ENCODE measurements at places on chromosomes 1 and 21.
A peak's percentile ranks its signal among the peaks of the same experiment; 100 is the strongest.

GRCh38 chr1:168472223-168472622 is 71.6 kb downstream of the XCL2 start:
- no peak for DNase-seq

DNA sequence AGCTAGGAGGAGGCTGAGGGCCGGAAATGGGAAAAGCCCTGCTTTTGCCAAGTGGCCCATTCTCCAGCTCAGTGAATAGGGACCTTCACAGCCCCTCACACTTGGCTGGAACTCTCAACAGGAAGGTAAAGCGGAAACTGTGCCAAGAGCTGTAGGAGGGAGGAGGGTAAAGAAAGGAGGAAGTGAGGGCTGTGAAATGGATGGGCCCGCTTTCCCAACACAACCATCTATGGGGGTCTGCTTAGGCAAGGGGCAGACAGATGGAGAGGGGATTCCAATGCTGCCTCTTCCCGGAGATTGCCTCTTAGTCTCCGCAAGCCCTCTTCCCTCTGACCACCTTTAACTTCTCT is 5.2 kb downstream of the INKA2 start:
- DNase-seq: peak; percentile 81

DNA sequence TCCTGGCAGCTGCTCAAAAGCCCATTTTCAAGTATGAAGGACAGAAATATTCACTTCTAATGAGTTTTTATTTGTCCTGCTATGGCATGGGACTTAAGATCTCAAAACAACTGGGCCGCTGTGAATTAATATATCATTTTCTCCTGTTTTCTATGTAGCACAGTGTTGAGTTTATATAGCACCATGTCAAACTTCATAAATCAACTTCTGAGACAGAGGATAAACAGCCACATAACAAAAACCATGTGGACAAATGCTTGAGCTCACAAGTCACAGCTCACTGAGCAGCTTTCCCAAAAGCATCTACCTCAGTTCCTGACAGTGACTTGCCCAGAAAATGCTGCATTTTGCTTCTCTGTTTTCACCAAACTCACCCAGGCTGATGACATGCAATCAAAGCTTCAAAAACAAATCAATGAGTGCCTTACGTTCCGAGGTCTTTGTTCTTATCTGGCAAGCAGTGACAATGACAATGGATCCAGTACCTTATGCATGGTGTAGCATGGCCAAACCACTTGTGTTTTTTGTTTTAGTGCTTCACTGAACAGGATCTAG is 722.6 kb downstream of the LRRIQ3 start:
- no peak for DNase-seq

GRCh38 chr1:25779894-25780293 is 20.1 kb upstream of the SELENON start:
- DNase-seq: no peak

DNA sequence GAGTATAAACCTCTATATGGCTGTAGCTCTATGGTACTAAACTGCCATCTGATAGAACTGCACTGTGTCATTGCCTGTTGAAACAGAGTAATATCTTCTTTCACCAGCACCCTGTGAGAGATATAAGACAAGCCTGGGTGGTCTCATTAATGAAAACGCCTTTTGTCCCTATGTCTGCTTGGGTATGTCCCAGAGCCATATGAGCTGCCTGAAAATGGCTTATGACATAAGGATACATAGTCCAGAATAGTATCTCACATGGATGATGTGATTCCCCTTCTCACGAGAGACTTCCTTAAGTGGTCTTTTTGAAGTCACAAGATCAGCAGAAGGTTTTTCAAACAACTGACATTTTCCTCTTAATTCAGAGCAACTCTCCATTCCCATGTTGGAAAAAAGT is 7.3 kb upstream of the TMCC2 start:
- no peak for DNase-seq

DNA sequence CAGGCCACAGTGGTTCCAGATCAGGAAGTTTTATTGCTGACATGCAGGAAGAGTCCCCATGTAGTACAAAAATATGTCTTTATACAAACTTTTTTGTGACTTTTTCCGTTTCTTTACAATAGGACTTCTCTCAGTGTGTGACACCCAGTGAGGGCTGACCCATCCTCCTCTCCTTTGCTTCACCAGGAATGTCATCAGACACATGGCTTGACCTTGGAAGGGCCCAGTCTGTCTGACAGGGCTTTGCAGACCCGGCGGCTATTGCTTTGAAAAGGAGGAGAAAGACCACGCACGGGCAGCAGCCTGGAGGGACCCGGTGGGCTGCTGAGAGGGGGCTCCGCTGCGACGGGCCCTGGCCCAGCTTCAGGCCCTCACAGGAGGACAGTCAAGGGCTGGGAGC is 16.2 kb upstream of the EVA1B start:
- DNase-seq: no peak

GRCh38 chr1:109657395-109657794 is 1.5 kb downstream of the GSTM4 start:
- no peak for DNase-seq

GRCh38 chr1:93331412-93331811 is 14.3 kb upstream of the DR1 start:
- no peak for DNase-seq

GRCh38 chr1:112358061-112358770 is 37.8 kb upstream of the CTTNBP2NL start:
- no peak for DNase-seq

GRCh38 chr1:248045209-248045608 is 1.4 kb upstream of the OR2L3 start:
- no peak for DNase-seq

Data from inflammatory macrophage (primary cell).